ENCODE measurements at places on chromosomes 1 and 21.

GRCh38 chr1:58324558-58324957, 222.0 kb downstream of the OMA1 start:
- no peak for DNase-seq

GRCh38 chr1:235022981-235023710, 105.5 kb downstream of the TOMM20 start:
- no peak for DNase-seq

- DNase-seq = no peak
These were observed 12.3 kb upstream of the METTL13 start for GRCh38 chr1:171769171-171769570.

DNA sequence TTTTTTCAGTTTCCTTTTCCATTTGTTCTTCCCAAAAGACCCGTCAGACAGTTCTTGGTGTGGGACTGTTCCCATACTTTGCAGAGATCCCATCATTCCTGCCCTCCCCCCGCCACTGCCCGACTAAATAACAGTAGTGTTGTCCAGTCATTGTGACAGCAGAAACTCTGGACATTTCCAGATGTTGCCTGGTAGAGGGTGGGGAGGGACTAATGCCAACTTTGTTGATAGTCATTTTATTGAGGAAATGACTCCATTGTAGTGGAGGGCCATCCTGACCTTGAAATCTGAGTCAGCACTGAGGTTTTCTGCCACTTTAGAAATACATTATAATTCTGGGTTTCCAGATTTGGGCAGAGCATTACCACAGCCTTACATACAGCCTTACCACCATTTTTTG, 85.4 kb downstream of the CEP350 start:
- no peak for DNase-seq

- DNase-seq = no peak
These were observed 36.9 kb upstream of the IFI16 start for GRCh38 chr1:158972841-158973240.

- DNase-seq = no peak
These were observed 20.2 kb upstream of the ZNF436 start for GRCh38 chr1:23389837-23390321.

GRCh38 chr1:115373305-115373704, 35.3 kb upstream of the NGF start:
- DNase-seq = no peak

GRCh38 chr1:31381394-31382294, 8.8 kb upstream of the FABP3 start:
- no peak for DNase-seq

DNA sequence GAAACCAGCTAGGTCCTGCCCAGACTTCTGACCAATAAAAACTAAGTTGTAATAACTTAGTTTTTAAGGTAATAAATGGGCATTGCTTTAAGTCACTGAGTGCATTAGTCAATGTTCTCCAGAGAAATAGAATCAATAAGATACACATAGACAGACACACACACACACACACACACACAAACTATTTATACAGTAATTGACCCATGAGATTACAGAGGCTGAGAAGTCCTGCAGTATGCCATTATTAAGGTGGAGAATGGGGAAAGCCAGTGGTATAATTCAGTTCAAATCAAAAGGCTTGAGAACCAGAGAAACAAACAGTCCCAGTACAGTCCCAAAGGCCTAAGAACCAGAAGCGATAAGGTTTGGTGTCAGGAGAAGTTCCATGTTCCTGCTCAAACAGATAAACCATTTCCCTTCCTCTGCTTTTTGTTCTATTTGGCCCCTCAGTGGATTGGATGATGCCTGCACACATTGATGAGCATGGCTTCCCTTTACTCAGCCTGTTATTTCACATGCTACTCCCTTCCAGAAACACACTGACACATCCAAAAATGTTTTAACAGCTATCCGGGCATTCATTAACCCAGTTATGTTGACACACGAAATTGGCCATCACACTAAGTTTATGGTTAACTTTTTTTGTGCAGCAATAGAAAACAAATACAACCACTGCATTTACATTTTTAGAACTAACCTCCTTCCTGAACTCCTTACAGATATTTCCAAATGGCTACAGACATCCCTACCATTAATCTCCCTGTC, 828.2 kb upstream of the NCAM2 start:
- no peak for DNase-seq

- DNase-seq = no peak
These were observed 27.0 kb upstream of the REG4 start for GRCh38 chr1:119838236-119838635.

DNA sequence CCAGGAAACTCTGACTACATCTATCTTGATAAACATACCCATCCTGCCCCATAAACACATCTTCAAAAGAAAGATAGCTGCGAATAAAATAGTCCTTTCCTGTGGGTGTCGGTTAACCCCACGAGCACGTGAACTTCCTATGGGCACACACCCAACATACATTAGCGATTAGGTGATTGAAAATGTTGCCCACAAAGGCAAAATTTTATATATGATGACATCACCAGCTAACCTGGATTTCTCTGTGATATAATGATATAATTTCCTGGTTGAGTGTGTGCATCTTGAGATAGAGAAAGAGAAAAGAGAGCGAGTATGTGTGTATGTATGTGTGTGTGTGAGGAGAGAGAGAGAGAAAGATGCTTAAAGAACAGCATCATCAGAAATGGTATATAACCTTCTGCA, 296.1 kb downstream of the PTPRC start:
- no peak for DNase-seq

DNA sequence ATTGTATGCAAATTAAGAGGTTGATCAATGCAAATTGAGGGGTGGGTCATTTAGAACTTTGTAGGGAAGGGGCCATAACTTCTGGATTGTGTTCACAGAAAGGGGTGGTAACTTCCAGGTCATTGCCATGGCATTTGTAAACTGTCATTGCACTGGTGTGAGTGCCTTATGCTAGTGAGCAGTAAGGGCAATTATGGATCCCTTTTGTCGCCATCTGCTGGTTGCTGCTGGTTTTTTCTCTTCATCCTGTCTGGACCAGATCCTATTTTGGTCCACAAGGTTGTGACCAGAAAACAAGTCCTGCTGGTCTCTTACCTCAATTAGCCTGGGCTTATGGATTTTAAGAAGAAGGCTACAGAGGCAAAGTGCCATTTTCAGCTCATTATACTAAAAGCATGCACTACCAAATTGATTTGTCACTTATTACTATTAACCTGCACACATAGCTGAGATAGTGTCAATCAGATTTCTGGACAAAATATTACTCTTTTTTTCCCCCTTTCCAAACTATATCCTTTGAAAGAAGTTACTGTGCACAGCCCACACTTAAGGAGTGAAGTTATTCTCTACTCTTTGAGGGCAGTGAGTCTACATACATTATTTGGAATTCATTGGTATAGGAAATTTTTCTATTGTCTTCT, 196.2 kb downstream of the ZC3H11B start:
- no peak for DNase-seq

DNA sequence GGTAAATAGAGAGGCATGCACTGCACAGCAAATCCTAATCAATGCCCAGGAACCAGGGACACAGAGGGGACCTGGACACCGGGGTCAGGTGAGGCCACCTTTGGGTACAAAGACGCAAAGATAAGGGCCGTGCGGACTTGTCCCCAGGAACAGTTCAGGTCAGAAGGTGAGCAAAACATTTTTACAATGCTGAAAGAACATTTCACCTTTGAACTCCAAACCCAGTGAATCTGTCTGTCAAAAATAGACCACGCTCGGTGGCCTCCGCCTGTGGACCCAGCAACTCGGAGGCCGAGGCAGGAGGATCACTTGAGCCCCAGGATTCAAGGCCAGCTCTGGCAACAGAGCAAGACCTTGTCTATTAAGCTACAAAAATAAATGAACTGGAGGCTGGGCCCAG, 15.2 kb downstream of the TNFRSF14 start:
- no peak for DNase-seq

- no peak for DNase-seq
These were observed 79.7 kb downstream of the KIF26B start for GRCh38 chr1:245234217-245235081.

GRCh38 chr21:39641827-39642450, 29.2 kb downstream of the B3GALT5 start:
- no peak for DNase-seq

GRCh38 chr1:183275322-183275721, 89.3 kb downstream of the LAMC2 start:
- DNase-seq = no peak

DNA sequence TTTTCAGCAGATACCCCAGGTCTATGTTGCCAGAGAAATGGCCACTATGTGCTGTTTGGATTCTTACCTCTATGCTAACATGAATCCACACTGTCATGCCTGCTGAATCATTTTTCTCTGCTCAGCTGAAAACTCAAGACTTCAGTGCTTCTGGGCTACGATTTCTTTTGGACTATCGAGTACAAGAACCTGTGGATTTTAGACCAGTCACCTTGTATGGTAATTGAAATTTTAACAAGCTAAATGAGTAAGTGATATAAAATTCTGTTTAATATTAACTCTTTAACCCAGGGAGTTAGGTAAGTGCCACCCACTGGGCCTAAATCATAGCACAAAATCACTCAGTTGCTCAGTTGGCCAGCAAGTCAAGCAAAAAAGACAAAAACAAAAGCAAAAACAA, 35.8 kb downstream of the LHX8 start:
- DNase-seq = no peak

GRCh38 chr1:70866542-70867264, 180.9 kb downstream of the PTGER3 start:
- no peak for DNase-seq

- no peak for DNase-seq
These were observed 9.9 kb downstream of the SPRTN start for GRCh38 chr1:231347961-231348360.

- no peak for DNase-seq
These were observed 153.5 kb downstream of the RERE start for GRCh38 chr1:8663915-8664329.

GRCh38 chr1:226677027-226678020, 61.8 kb downstream of the ITPKB start:
- DNase-seq = peak; percentile 49

DNA sequence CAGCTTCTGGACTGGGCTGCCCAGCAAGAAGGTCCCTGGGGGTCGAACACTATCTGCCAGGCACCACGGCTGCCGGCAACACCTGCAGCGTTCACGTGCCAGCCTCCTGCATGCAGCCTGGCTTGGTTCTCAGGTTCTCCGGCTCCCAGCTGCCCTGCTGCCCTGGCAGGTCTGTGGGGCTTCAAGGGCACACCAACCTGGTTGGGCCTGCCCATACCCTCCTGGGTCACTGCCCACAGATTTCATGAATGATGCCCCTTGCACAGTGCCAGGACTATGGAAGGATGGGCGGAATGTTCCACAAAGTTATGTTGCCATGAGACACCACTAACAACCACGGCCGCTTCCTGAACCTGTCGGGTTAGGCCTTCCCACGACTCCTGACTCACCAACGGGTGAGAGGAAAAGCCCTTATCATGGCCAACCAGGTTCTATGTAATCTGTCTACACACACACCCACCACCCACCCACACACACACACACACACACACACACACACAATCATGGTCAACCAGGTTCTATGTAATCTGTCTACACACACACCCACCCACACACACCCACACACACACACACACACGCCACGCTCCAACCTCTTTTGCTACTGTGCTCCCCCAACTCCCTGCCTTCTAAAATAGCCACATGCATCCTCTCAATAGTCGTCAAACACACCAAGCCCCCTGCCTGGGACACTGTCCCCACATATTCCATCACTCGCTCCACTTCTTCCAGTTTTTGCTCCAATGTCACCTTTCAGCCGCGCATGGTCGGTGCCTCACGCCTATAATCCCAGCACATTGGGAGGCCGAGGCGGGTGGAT, 32.2 kb downstream of the HSPG2 start:
- DNase-seq = no peak

GRCh38 chr1:94672001-94672400, 130.4 kb upstream of the F3 start:
- no peak for DNase-seq

- no peak for DNase-seq
These were observed 68.3 kb downstream of the MPZL1 start for GRCh38 chr1:167790117-167790516.

DNA sequence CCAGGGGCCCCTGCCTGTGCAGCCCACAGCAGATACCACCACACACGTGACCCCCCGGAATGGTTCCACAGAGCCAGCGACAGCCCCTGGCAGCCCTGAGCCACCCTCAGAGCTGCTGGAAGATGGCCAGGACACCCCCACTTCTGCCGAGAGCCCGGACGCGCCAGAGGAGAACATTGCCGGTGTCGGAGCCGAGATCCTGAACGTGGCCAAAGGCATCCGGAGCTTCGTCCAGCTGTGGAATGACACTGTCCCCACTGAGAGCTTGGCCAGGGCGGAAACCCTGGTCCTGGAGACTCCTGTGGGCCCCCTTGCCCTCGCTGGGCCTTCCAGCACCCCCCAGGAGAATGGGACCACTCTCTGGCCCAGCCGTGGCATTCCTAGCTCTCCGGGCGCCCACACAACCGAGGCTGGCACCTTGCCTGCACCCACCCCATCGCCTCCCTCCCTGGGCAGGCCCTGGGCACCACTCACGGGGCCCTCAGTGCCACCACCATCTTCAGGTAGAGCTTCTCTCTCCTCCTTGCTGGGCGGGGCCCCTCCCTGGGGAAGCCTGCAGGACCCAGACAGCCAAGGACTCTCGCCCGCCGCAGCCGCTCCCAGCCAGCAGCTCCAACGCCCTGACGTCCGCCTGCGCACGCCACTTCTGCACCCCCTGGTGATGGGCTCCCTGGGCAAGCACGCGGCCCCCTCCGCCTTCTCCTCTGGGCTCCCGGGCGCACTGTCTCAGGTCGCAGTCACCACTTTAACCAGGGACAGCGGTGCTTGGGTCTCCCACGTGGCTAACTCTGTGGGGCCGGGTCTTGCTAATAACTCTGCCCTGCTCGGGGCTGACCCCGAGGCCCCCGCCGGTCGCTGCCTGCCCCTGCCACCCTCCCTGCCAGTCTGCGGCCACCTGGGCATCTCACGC, 51.0 kb downstream of the COL18A1 start:
- DNase-seq = no peak

DNA sequence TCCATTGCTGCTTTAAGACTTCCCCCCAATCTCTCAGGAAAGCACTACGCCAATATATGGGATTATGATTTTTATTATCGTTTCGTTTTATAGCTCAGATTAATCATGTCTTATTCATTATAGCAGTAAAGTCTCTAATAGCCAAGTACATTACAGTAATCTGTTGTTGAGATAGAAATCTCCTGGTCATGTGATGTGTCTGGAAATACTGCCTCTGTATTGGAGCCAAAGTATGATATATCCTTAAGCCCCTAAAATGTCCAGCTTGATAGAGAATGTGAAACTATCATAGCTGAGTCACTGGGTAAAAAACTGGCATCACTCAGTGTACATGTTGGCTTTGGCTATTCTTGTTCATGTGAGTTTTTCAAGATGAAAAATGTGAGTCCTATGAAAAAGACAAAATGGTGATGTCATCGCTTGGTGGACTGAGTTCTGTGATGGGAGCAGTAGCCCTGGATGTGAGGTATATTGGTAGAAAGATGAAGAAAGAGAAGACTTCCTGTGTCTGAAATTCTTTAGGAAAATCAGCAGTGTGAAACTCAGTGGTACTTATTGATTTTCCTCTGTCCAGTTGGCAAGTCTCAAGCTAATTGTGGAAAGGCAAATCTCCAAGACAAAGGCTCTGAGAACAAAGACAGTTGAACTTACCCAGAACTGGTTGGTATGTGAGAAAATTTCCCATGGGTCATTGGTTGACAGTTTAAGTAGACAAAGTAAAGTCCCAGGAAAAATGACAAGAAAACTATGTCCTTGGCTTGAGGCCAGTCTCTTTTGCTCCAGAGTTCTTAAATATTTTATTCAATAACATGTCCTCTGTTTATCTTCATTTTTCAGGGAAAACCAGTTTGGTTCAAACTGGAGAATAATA, 76.2 kb downstream of the BRINP2 start:
- no peak for DNase-seq

All from stimulated activated CD8-positive, alpha-beta memory T cell treated with anti-CD3 and anti-CD28 coated beads, Interleukin-4, amount 100 ng/mL, for 1 hour (primary cell).